ENCODE measurements at places on chromosomes 1 and 21.

- no peak for DNase-seq
Observed at GRCh38 chr1:93275634-93276295, 69.9 kb upstream of the DR1 start.

DNA sequence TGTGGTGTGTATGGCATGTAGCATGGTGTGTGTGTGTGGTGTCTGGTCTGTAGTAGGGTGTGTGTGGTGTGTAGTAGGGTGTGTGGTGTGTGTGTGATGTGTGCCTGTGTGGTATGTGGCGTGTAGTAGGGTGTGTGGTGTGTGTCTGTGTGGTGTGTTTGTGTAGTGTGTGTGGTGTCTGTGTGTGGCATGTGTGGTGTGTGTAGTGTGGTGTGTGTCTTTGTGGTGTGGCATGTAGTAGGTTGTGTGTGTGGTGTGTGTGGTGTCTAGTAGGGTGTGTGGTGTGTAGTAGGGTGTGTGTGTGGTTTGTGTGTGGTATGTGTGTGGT is 85.5 kb downstream of the SYT2 start:
- DNase-seq = no peak

DNA sequence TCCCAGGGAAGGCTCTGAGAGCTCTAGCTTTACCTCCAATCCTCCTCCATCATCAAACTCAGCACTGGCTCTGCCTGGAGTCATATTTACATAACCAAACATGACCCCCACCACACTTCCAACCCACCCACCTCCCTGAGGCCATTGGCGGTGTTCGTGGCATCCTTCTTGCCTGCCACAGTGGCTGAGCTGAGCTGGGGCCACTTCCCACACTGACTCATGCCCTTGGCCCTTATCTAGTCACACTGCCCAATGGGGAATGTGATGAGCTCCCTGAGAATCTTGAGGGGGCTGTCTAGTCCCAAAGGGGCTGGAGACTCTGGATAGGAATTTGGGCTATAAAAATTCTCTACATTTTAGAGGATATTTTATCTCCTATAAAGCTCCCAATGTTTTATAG is 230.9 kb upstream of the IRF2BP2 start:
- DNase-seq = no peak

DNA sequence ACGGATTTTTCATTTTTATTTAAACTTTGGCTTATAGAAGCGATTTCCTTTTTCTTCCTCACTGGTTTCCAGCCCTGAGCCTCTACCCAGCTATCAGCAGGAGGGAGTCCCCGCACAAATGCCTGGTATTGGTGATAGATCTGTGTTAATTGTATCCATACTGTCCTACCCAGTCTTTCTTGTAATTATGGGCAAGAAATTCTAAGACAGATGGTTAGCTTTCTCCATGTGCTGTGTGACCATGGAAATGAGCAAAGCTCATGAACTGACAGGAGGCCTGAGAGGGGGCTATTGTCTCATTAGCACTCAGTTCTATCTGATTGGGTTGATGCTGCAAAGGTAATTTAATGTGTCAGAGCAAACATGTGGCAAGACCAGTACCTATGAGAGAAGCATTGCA is 108.1 kb upstream of the IVNS1ABP start:
- DNase-seq = no peak

- DNase-seq = no peak
Observed at GRCh38 chr21:33993286-33994231, 78.0 kb upstream of the ATP5PO start.
